Osteoblast (primary cell): ENCODE measurements at places on chromosomes 6 and 20.

DNA sequence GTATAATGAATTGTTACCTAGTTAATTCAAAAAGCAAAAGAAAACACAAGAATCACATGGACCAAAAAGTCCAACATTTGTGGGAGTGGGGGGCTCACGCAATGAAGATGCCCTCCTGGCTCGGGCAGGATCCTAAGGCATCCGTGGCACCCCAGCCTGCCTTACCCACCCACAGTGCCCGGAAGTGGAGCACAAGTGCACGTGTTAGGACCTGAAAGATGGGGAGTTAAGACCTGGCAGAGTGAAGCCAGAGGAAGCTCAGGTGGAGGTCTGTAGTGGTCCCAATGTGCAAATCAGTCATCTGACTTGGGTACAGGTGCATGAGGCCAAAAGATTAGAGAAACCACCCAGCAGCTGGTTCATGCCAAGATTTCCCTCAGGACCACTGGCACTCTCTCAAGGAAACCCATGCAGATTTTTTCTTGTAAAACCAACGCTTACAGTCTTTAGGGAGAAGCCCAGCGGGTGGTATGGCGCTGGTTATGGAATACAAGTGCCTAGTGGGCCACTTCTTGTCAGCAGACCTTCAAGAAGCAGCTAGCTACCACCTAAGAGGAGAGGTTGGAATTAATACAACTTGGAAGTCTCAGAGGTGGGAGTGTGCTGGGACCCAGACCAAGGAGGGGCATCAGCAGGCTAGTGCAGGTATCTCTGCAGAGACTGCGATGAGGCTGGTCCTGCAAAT is 42.1 kb downstream of the BFSP1 start:
- no peak for DNase-seq

GRCh38 chr6:87237804-87238203 is 82.4 kb downstream of the ZNF292 start:
- peak; percentile 94 for DNase-seq

- no peak for DNase-seq
Observed at GRCh38 chr6:159399751-159400221, 230.6 kb downstream of the FNDC1 start.

- no peak for DNase-seq
Observed at GRCh38 chr6:168660400-168660945, 219.5 kb downstream of the SMOC2 start.

- no peak for DNase-seq
Observed at GRCh38 chr6:125188037-125188436, 34.5 kb downstream of the TPD52L1 start.

- no peak for DNase-seq
Observed at GRCh38 chr6:156587751-156588301, 189.4 kb upstream of the ARID1B start.

DNA sequence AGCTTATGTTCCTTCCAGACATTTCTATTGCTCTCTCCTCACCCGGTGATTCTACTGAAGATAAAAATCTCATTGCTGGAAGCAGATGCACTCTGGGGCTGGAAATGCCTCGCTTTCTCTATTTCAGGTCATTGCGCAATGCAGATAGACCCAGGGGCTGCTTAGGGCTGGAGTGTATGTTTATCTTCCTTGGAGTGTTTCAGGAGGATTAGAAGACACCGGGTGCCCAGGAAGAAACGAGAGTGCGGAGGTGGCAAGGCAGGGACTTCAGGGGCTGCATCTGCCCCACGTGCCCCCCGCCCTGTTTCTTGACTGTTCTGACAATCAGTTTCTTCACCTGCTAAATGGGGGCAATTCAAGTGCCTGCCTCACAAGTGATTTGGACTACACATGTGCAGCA is 45.6 kb upstream of the IYD start:
- DNase-seq = no peak

DNA sequence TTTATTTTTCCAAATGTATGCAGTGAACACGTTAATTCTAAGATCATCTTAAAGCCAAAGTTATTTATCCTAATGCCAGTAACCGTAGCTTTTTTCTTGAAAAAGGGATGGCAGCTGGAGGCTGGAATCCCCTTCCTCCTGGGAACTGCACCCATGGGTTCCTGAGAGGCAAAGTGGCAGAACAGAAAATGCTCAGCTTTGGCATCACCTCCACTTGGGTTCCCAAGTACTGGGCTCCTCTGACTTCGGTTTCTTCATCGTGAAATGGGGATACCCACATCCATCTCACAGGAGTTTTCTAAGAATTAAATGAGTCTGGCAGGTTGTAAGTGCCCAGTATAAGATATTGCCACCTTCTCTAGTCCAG is 6.2 kb upstream of the DDX43 start:
- DNase-seq = no peak

DNA sequence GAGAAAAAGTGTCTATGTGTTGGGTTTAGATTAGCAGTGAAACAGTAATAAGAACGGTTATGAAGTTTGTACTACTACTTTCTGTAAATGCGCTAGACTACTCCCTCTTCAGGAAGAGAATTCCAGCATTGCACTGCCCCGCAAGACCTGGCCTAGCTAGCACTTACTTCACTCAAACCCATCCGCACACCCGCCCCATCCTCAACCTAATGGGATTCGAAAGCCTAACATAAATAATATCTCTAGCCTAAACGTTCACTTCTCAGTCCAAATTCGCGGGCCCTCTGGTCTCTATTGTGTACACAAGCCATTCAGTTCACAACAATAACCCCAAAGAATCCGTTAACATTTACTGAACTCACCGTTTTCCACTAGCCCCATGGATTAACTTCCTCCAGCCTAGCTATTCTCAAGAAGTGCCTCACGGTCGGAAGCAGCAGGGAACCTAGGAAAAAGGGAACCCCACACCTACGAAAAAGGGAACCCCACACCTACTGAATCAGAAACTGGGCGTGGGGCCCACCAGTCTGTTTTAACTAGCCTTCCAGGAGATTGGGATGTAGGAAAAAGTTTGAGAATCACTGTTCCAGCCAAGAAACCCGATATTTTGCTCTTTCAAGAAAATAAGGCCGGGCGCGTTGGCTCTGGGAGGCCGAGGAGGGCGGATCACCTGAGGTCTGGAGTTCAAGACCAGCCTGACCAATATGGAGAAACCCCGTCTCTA is 45.4 kb upstream of the BTN3A2 start:
- no peak for DNase-seq

DNA sequence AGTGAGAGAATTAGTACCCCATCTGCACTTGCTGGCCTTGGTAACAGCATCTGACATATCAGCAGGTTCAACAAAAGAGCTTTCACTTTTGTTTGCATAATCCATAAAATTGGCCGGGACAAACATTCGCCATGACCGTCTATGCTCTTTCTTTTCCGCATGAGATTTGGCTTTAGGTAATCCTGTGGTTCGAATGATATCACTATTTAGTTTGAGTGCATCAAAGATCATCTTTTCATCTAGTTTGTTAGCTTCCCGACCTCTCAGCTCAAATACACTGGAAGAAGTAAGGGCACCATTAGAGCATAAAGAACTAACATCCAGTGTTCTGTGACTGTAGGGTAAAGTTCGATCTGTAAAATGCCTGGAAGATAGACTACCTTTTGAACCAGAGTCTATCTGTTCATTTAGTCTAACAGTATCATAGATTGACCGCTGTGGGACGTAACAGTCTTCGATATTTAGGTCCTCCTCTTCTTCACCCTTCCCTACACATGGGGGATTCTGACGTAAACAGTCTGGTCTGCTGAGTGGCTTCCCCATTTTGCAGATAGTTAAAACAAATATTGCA is 101.6 kb downstream of the DST start:
- DNase-seq = no peak

DNA sequence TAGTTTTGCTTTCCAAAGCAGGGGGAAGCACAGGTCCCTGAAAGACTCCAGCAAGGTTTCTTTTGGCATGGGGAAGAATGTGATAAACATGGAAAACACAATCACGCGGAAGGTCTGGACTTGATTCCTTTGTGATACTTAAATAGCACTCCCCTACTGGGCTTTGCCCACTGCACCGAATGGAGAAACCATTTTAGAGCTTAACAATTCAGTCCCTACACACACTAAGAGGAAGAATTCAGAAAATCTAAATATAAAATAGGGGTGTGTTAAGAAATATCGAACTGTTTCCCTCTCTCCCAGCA is 71.4 kb upstream of the NHSL1 start:
- DNase-seq = no peak

GRCh38 chr6:75397656-75398465 is 95.7 kb downstream of the FILIP1 start:
- peak; percentile 62 for DNase-seq

DNA sequence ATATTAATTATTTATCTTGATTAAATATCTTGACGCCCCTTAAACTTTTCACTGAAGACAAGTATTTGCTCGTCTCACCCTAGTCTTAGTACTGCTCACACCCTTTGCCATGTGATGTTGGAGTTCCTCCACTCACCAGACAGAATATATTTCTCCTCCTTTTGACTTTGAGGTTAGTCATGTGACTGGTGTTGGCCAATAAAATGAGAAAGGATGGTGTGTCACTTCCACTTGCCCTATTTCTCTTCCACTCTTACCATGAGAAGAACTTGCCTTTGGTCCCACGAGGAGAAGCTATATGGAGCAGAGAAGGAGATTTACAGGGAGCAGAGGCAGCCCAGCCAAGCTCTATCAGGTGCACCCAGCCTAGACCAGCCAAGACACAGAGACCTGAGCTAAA is 64.9 kb upstream of the TAB2 start:
- DNase-seq = no peak

- DNase-seq = no peak
Observed at GRCh38 chr20:39699166-39699725, 737.1 kb downstream of the DHX35 start.

GRCh38 chr6:138004430-138005287 is 102.6 kb downstream of the PERP start:
- peak; percentile 65 for DNase-seq

DNA sequence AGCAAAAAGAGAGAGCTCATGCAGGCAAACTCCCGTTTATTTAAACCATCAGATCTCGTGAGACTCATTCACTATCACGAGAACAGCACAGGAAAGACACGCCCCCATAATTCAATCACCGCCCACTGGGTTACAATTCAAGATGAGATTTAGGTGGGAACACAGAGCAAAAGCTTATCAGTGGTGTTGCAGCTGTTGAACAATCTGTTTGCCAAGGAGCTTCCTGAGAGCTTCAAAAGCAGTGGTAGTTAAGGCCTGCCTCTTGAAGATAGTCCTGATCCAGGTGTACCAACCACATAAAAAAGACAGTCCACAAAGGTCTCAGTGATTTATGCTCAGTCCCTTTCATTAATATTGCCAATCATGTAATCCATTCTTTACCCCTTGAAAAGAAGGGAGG is 269.4 kb upstream of the IRAK1BP1 start:
- no peak for DNase-seq

- no peak for DNase-seq
Observed at GRCh38 chr6:6915813-6916547, 191.8 kb upstream of the RREB1 start.

DNA sequence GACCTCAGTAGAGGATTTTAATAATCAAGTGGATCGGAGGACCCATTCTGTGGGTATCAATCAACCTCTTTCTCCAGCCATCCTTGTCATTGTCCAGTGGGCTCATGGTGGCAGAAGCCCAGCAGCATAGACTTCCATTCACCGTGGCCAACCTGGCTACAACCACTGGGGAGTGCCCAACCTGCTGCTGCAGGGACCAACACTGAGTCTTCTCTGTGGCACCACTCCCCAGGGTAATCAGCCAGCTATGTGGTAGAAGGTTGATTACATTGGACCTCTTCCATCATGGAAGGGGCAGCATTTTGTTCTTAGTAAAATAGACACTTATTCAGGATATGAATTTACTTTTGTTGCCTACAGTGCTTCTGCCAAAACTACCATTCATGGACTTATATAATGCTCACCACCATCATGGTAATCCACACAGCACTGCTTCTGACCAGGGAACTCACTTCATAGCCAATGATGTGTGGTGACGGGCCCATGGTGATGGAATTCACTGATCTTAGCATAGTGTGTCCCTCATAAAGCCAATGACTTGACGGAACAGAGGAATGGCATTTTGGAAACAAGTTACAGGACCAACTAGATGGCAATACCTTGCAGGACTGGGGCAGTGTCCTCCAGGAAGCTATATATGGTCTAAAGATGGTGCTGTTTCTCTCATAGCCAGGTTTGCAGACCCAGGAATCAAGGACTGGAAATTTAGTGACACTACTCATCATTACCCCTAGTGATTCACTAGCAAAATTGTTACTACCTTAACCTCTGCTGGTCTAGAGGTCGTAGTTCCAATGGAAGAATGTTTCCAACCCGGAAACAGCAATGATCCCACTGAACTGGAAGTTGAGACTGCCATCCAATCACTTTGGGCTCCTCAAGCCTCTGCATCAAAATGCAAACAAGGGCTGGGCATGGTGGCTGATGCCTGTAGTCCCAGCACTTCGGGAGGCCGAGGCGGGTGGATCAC is 7.6 kb downstream of the CD24 start:
- DNase-seq = no peak

DNA sequence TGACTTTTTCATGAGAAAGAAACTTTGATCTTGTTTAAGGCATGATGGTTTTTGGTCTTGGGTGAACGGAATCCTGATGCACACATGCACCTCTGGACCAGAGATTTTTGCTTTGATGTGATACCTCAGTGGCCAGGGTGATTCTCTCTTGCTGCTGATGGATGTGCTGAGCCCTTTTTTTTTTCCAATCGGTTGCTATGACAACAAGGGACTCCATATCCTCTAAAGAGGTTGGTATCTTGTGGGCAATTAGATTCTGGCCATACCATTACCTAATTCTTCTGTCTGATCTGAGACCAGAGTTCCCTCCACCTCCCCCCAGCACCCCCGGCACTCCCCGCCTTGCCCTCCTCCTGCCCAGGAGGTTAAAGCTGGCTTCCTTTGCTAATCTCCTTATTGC is 24.9 kb downstream of the PDYN start:
- DNase-seq = no peak

- no peak for DNase-seq
Observed at GRCh38 chr20:22921595-22922421, 113.3 kb upstream of the SSTR4 start.

GRCh38 chr20:35269055-35269781 is 8.7 kb downstream of the MMP24OS start:
- DNase-seq = peak; percentile 96
